ENCODE measurements at places on chromosomes 2 and 18. TPM values are rescaled to one million over a fixed set of nuclear protein-coding genes. Genes with fewer than 3 reads are reported as not detected.

LOXHD1 gene
- not detected for total RNA-seq

- no peak for DNase-seq
Measured at GRCh38 chr2:239715202-239715601, 309.9 kb downstream of the NDUFA10 start.

DNA sequence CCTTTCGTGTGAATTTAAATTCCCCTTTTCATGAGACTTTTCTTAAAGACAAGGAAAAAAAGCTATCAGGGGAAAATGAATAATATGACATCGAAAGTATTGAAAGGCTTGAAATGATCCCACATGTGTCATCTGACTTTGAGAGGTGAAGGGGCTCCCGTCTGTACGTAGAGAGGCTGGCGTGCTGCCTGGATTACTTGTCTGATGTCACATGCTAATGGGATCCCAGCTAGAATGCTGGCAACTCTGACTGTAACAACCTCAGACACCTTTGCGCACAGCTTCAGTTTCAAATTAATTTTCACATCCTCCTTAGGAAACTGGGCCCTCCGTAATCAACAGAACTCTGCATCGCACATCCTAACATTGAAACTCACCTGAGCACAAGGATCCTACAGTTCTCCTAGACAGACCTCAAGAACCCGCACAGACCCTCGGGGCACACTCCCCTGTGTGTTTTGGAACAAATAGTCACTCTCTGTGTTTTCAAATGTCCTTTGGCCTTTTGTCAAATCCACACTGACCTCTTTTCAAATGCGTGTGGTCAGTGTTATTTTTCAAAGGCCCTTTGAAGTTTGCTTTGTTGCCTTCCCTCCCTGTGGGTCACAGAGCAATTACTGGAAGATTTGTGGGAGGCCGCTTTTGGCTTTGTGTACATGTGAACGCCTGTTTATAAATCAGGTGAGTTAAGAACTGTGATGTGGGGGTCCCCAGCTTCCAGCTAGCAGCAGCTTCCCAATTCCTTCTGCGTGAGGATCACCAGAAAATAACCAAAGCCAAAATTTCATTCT is 65.9 kb downstream of the IL1R2 start:
- no peak for DNase-seq

DNA sequence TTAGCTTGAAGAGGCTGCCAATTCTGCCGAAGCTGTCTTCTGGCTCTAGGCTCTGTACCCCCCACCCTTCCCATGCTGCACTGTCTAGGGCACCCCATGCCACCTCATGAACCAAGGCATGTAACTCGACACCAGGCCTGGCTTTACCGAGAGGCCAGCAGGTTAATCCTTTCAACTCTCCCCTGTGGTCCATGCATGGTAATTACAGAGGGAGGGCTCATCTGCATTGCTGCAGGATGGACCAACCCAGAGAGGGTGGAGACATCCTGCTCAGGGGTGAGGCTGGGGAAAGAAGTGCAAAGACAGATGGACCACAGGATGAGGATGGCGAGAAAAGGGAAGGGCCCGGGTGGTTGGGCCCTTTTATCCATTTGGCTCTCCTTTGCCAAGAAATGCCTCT is 65.8 kb downstream of the KCTD1 start:
- peak; percentile 66 for DNase-seq

- DNase-seq, result no peak
Measured at GRCh38 chr2:128374001-128374710, 55.5 kb upstream of the HS6ST1 start.

DNA sequence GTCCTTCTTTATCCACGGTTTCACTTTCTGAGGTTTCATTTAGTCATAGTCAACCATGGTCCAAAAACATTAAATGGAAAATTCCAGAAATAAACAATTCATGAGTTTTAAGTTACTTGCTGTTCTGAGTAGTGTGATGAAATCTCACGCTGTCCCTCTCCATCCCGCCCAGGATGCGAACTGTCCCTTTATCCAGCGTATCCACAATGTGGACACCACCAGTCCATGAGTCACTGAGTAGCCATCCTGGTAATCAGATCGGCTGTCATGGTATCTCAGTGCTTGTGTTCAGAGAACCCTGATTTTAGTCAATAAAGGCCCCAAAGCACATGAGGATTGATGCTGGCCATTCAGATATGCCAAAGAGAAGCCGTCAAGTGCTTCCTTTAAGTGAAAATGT is 3.7 kb downstream of the SP140L start:
- no peak for DNase-seq

GRCh38 chr2:186380805-186381204 is 105.3 kb upstream of the ZC3H15 start:
- DNase-seq, result no peak

DNA sequence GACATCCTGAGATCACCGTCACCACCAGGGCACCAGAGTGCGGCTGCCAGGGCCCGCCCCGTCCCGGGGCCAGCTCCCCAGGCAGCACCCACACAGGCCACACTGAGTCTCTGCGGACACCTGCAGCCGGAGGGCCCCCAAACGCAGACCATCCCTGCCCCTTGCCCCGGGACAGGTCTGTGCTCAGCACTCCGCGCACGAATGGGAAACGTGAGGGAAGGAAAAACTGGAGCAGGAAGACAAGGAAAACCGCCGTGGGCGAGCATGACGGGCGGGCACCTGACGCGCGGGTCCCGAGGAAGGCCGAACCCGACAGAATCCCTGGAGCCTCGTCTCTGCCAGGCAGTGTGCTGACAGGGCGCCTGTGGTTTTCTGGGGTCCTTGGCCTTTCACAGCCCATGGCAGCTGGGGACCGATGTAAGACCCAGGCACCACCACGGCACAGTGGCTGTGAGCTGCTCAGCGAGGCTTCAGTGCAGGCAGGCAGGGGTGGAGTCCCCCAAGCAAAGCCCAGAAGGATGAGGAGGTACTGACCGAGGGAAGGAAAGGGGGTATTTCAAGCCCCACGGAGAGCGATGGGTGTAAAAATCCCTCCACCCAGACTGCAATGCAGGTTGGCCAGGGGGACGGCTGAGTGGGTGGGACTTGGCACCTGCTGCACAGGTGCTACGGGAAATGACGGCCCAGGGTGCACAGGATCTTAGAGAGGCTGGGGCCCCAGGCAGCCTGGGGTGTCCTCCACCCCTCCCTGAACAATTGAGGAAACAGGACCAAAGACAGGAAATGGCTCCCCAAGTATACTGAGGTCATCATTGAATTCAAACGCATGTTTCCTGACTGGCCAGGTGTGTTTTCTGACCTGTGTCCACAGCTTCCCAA is 59.0 kb downstream of the PXDN start:
- no peak for DNase-seq

DNA sequence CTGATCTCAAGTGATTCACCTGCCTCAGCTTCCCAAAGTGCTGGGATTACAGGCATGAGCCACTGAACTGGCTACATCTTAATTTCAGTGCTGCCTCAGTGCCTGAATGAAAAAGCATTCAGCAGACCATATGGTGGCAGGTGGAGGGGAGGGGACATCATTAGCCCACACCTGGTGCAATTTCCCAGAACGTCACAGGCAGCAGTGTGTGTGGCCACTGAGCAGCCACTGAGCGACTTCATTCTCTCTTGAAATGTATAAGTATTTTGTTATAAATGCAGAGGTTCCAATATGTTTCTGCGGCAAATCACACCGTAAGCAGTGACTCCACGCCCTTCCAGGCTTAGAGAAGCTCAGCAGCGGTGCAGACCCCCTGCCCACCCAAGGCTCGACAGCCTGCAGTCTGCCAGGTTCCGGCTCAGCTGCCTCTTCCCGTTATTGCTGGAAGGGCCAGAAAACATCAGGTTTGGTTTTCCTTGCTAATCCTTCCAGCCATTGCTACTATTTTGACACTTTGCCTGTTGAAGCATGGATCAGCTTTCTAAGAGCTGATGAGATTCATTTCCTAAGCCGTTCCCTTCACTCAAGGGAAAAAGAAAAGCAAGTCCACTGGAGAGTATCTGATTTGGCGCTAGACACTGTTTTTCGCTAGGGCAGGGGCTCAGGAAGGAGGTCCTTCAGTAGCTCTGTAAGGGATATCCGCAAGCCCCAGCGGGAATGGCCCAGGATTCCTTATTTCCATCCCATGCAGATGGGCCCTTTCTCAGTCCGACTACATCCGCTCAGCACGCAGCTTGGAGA is 250.7 kb downstream of the VAPA start:
- DNase-seq, result no peak

CELF4 gene
- total RNA-seq, result 7.8 TPM

CCDC85A gene
- 2.6 TPM for total RNA-seq

DNA sequence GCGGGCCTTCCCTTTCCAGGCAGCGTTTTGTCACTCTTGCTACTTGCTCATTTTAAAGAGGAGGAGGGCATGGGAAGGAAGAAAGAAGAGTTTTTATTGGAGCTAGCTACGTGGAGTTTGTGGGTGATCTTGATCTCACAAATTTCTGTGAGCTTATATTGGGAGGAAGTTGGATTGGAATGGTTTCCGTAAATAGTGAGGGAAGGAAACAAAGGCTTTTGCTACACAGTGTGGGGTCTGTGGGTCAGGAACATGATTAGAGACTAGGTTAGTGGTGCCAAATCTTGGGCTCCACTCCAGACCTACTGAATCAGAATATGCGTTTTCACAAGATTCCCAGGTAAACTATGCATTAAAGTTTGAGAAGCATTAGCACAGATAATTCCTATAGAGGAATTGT is 8.1 kb downstream of the RALB start:
- no peak for DNase-seq

SIX3 gene
- total RNA-seq, result not detected

GRCh38 chr2:206616151-206616550 is 26.1 kb upstream of the FAM237A start:
- peak; percentile 2 for DNase-seq

DNA sequence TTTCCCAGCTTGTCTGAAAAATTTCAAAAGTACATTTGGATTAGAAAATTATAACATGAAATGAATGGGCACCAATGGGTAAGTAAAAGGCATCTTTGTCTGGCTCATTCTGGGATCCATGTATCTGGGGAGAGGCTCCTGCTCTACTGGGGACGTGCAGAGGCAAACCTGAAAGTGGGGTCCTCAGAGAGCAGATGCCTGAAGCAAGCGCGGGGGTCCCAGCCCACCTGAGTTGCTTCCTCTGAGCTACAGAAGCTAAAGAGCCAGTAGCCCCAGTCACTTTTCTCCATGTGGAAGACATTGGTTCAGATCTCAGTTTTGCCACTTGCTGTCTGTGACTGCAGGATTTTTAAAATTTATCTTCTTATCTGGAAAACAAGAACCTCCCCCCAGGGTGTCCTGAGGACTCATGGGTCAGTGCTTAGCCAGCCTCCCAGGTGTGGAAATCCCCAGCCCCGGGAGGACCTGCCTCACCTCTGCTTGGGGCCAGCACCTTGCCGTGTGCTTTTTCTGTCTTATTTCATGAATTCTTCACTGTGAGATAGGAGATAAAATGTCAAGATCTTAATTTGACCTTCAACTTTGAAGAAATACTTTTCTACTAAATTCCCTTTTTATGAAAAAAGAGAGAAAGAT is 25.1 kb upstream of the ODC1 start:
- DNase-seq, result no peak

DNA sequence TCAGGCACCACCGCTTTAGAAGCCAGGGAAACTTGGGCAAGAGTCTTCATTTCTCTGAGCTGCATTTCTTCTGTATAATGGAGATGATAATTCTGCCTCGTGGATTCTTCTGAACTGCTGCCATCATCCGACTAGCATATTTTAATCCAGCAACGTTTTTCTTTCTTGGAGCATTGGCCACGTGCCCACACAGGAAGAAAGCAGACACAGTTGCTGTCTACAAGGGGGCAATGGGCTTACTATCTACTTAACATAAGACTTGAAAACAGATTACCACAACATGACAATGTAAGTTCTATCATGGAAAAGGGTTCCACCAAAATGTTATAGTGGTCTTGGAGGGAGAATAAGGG is 176.5 kb downstream of the FAM210A start:
- DNase-seq, result no peak

- DNase-seq, result no peak
Measured at GRCh38 chr2:160510617-160511016, 17.0 kb upstream of the RBMS1 start.

SPP2 gene
- not detected for total RNA-seq

DNA sequence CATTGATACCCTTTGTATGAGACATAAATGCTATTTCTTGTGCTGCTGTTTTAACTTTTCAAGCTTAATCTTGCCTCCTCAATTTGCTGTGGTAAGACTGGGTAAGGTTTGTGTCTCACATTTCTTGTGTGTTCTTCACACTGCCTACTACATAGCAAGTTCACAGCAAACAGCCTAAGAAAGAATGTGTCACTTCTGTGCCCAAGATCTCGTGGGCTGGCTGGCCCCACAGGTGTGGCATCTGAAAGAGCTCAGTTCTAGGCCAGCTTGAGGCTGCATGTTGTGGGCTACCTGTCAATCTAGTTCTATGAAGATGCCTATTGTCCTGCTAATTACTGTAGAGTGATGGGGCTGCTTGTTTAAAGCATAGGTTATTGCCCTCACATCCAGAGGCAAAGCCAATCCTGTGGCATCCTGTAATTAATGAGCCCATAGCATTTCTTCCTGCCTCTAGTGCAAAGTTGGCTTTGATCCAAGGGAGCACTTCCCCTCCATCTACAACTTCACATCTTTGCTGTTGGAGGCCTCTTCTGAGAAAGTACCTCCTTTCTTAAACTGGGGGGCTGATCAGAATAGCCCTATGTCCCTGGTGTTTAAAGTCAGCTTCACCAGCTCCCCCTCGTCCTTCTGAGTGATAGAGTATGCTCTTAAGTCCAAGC is 40.9 kb upstream of the ASPRV1 start:
- no peak for DNase-seq

- DNase-seq, result no peak
Measured at GRCh38 chr18:77061946-77062517, 70.6 kb downstream of the MBP start.

GRCh38 chr2:85655961-85656417 is 12.0 kb downstream of the SFTPB start:
- no peak for DNase-seq

CDH20 gene
- total RNA-seq, result not detected

GCKR gene
- 26.8 TPM for total RNA-seq

DNA sequence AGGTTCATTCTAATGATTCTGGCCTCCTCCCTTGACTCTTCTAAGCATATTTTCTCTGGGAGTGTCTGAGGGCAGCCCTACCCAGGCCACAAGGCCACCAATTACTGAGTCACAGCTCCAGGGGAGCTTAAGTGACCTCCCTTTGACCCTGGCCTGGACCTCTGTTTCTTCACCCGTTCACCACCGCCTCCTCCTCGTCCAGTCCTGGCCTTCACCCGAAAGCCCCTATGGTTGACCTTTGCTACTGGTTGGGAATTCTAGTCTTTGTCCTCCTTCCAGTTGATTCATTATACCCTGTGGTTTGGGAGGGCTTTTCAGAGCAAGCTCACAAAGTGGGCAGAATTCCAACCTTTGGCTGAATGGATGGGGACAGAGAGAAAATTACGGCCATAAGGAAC is 72.6 kb downstream of the NRP2 start:
- DNase-seq, result peak; percentile 76

LMAN1 gene
- total RNA-seq, result 174 TPM

ZNF2 gene
- 4.8 TPM for total RNA-seq

DNA sequence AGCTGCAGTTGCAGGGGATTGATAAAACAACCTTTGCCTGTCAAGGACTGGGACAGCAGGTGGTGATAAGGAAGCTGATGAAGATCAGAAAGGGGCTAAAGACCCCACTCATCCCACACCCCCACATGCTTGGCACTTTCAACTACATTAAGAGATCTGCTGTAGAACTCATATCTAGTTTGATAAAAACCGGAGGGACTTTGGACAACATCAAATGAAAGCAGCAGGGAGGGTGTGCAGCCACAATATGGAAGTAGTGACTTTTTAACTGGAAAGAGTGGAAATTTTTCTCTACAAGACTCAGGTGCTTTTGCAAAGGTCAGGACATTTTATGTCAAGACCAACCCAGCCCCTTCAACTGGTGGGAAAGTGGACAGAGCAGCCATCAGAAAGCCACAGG is 56.8 kb downstream of the TBC1D8 start:
- no peak for DNase-seq

SLC4A3 gene
- 20.2 TPM for total RNA-seq

TUBB8B gene
- 0.35 TPM for total RNA-seq

SERPINB5 gene
- 34.0 TPM for total RNA-seq

Data from Calu3 (cell line).